ENCODE measurements at places on chromosomes 12 and 14. TPM values are rescaled to one million over a fixed set of nuclear protein-coding genes. Genes with fewer than 3 reads are reported as not detected.

The DEGS2 gene
- 2.5 TPM for total RNA-seq

The NPFF gene
- total RNA-seq: not detected

The ANKRD13A gene
- 78.8 TPM for total RNA-seq

The VRTN gene
- total RNA-seq: 0.31 TPM

The IFNG-AS1 gene
- total RNA-seq: 1.3 TPM

GRCh38 chr12:123384994-123385376 is 1.1 kb downstream of the KMT5A start:
- peaks cover 20% of the 10 kb centered on the region for H3K4me1 ChIP-seq
- peak overlapping the region; percentile 76 for H3K4me3 ChIP-seq
- H3K27ac ChIP-seq: no peak overlapping the region
- H3K27me3 ChIP-seq: no peaks in the 10 kb centered on the region

DNA sequence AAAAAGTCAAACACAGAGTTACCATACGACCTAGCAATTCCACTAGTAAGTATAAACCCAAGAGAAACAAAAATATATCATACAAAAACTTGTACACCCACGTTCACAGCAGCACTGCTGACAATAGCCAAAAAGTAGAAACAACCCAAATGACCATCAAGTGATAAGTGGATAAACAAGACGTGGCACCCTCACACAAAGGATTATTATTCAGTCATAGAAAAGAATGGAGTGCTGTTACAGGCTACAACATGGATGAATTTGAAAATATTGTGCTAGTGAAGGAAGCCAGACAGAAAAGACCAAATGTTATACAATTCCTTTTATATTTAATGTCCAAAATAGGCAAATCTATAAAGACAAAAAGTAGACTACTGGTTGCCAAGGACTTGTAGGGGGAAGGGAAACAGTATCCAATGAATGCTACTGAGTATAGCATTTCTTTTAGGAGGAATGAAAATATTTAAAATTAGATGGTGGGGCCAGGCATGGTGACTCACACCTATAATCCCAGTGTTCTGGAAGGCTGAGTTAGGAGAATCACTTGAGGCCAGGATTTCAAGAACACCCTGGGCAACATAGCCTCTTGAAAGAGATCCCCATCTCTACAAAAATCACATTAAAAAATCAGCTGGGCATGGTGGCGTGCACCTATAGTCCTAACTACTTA is 41.9 kb downstream of the SPTLC2 start:
- peaks cover 10% of the 10 kb centered on the region for H3K36me3 ChIP-seq
- no peak overlapping the region for H3K4me3 ChIP-seq
- H3K4me1 ChIP-seq: no peaks in the 10 kb centered on the region
- no peak for DNase-seq
- no peaks in the 10 kb centered on the region for H3K27me3 ChIP-seq

DNA sequence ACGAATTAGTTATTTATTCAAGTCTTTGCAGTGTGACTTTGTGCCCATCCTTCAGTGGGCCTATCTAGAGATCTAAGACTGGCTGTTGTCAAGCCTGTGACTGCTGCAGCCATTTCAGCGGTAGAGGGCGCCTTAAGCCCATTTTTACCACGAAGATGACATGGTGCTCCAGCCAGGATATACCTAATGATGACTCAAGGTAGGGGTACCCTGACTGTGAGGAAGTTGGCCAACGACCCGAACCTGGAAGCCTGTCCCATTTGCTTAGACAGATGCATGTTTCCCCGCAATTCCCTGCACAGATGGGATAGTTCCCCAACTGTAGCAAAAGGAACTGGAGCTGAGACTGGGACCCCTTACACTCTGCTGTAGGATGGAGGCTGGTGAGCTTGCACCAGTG is 41.3 kb downstream of the RAB3IP start:
- DNase-seq: no peak
- no peaks in the 10 kb centered on the region for H3K27me3 ChIP-seq
- H3K27ac ChIP-seq: no peak overlapping the region
- H3K36me3 ChIP-seq: peaks cover 4% of the 10 kb centered on the region
- H3K4me3 ChIP-seq: no peak overlapping the region
- no peaks in the 10 kb centered on the region for H3K4me1 ChIP-seq

GRCh38 chr12:1797011-1797901 is 23.1 kb upstream of the LRTM2 start:
- no peak for DNase-seq
- peak overlapping the region; percentile 62 for H3K4me3 ChIP-seq
- H3K27ac ChIP-seq: peak overlapping the region; percentile 62
- no peaks in the 10 kb centered on the region for H3K36me3 ChIP-seq

DNA sequence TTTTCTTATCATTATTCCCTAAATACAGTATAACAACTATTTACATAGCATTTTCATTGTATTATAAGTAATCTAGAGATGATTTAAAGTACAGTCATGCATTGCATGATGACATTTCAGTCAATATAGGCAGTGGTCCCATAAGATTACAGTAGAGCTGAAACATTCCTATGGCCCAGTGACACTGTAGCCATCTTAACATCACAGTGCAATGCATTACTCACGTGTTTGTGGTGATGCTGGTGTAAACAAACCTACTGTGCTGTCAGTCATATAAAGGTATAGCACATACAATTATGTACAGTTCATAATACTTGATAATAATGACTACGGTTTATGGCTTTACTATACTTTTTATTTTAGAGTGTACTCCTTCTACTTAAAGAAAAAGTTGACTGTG is 13.3 kb downstream of the LLPH start:
- H3K36me3 ChIP-seq: no peaks in the 10 kb centered on the region
- DNase-seq: no peak
- H3K4me3 ChIP-seq: no peak overlapping the region
- peaks cover 9% of the 10 kb centered on the region for H3K4me1 ChIP-seq
- H3K27ac ChIP-seq: no peak overlapping the region
- no peaks in the 10 kb centered on the region for H3K27me3 ChIP-seq

GRCh38 chr12:114949058-114949820 is 265.3 kb upstream of the TBX3 start:
- DNase-seq: no peak
- no peaks in the 10 kb centered on the region for H3K27me3 ChIP-seq
- no peaks in the 10 kb centered on the region for H3K36me3 ChIP-seq
- no peak overlapping the region for H3K27ac ChIP-seq
- no peaks in the 10 kb centered on the region for H3K4me1 ChIP-seq
- no peak overlapping the region for H3K4me3 ChIP-seq

DNA sequence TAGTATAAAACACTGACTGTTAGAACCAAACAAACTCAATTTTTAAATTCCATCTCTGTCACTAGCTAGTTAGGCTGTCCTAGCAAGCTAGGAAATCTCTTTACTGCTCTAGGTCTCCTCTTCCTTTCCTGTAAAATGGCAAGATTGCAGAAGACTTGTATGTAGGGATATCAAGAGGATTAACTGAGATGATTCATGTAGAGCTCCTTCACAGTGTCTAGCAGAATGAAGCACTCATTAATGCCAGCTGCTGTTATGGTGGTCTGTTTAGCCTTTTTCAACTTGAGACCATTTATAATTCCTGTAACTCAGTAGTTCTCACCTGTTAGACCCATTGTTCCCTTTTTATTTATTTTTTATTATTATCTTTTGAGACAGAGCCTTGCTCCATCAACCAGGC is 67.8 kb upstream of the KCNH3 start:
- no peak for DNase-seq
- H3K36me3 ChIP-seq: no peaks in the 10 kb centered on the region
- no peak overlapping the region for H3K4me3 ChIP-seq
- H3K27ac ChIP-seq: no peak overlapping the region

DNA sequence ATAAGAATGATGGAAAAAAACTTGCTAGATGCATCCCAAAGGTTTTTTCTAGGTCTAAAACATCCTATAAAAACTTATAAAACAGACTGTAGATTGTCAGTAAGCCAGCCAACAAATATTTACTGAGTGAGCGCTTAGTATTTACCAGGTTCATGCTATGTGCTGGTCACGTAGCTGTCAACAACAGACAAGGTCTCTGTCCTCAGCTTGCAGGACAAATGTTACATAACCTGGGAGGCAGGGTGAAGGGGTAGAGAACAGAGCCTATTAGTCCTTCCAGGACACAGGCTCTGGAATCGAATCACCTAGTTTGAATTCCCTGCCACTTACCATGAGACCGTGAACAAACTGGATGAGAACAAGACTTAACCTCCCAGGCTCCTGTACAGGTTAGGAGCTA is 6.4 kb downstream of the NFYB start:
- peaks cover 6% of the 10 kb centered on the region for H3K4me1 ChIP-seq
- DNase-seq: no peak
- H3K4me3 ChIP-seq: no peak overlapping the region
- no peaks in the 10 kb centered on the region for H3K27me3 ChIP-seq
- H3K36me3 ChIP-seq: no peaks in the 10 kb centered on the region

- H3K4me3 ChIP-seq: no peak overlapping the region
- DNase-seq: no peak
- H3K27me3 ChIP-seq: no peaks in the 10 kb centered on the region
- H3K27ac ChIP-seq: no peak overlapping the region
These were observed 18.6 kb downstream of the PPFIBP1 start for GRCh38 chr12:27542628-27543027.

DNA sequence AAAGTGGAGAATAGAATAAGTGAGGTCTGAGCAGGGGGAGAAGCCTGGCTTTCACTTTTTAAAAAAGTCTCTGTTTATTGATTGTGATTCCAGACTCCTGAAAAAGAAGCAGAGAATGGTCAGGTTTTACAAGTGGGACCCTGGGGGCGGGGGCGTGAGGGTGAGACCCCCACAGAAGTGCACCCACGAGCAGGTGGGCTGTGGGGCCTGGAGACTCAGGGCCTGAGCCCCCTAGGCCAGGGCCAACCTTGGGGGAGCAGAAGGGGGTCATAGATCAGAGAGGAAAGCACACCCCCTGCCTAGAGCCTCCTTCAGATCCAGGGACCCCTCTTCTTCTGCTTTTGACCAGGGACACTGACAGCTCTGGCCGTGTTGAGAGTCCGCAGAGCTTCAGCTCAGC is 180.3 kb downstream of the ADGRD1 start:
- no peaks in the 10 kb centered on the region for H3K36me3 ChIP-seq
- no peak for DNase-seq
- no peak overlapping the region for H3K4me3 ChIP-seq

- H3K27ac ChIP-seq: no peak overlapping the region
- DNase-seq: no peak
- no peaks in the 10 kb centered on the region for H3K4me1 ChIP-seq
- peaks cover 12% of the 10 kb centered on the region for H3K27me3 ChIP-seq
- no peak overlapping the region for H3K4me3 ChIP-seq
- no peaks in the 10 kb centered on the region for H3K36me3 ChIP-seq
These were observed 15.0 kb upstream of the EMP1 start for GRCh38 chr12:13181375-13182070.

- H3K4me1 ChIP-seq: peaks cover 12% of the 10 kb centered on the region
- no peaks in the 10 kb centered on the region for H3K36me3 ChIP-seq
- no peak for DNase-seq
- no peaks in the 10 kb centered on the region for H3K27me3 ChIP-seq
These were observed 3.0 kb downstream of the GAS2L3 start for GRCh38 chr12:100576331-100577036.

GRCh38 chr14:99575043-99576023 is 28.7 kb downstream of the CCDC85C start:
- H3K27ac ChIP-seq: no peak overlapping the region
- H3K36me3 ChIP-seq: no peaks in the 10 kb centered on the region
- H3K27me3 ChIP-seq: no peaks in the 10 kb centered on the region
- no peak overlapping the region for H3K4me3 ChIP-seq
- no peaks in the 10 kb centered on the region for H3K4me1 ChIP-seq

DNA sequence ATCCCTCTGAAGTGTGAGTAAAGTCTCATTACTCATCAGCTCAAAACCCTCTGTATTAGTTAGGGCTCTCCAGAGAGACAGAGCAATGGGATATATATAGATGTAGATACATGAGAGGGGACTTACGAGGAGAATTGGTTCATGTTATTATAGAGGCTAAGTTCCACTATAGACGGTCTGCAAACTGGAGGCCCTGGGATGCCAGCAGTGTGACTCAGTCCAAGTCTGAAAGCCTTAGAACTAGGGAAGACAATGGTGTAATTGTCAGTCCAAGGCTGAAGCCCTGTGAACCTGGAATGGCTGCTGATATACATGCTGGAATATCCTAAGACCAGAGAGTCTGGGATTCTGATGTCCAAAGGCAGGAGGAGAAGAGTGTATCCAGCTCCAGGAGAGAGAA is 57.3 kb upstream of the CEP83 start:
- no peaks in the 10 kb centered on the region for H3K4me1 ChIP-seq
- no peak overlapping the region for H3K27ac ChIP-seq
- no peak overlapping the region for H3K4me3 ChIP-seq

GRCh38 chr12:10226731-10227130 is 14.1 kb downstream of the GABARAPL1 start:
- no peak overlapping the region for H3K4me3 ChIP-seq
- H3K4me1 ChIP-seq: 0 out of 2 replicates have a peak, but pooled peaks cover 2% of the 10 kb centered on the region
- H3K36me3 ChIP-seq: no peaks in the 10 kb centered on the region

DNA sequence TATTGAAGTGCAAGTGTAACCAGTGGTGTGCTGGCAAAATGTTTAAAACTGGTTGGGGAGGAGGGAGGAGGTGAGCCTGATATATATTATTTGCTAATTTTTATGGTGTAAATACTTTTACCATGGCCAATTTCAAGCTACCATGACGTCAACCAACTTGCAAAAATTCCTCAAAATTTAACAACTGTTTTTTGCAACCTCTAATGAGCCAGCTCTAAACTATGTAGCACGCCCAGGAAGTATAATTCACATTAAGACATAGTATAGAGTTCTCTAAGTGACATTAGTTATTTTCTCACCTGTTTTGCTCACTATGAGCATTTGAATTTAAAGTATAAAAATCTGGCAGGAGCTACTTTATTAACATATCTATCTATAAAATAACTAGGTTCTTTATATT is 41.4 kb downstream of the ATL1 start:
- no peak for DNase-seq
- no peaks in the 10 kb centered on the region for H3K36me3 ChIP-seq
- no peaks in the 10 kb centered on the region for H3K27me3 ChIP-seq

DNA sequence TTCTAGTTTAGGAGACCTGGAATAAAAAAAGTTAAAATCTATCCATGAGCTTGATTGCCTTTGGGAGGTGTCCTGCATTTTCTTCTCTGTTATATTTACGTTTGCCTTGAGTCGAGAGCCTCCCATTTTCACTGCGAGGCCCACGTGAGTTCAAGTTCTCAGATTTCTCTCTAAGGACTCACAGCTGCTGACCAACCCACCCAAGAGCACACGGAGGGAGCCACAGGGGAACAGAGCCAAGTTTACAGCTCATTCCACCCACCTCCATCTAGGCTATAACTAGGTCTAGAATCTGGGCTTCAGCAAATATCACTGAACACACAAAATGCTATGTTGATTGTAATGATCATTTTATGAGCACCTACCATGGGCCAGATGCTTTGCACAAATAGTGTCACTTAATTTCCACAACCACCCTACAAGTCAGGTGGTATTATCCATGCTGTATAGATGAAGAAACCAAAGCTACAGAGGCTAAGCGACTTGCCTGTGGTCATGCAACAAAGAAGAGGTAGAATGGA is 16.7 kb downstream of the ALDH1L2 start:
- DNase-seq: no peak
- H3K27ac ChIP-seq: no peak overlapping the region
- no peak overlapping the region for H3K4me3 ChIP-seq
- no peaks in the 10 kb centered on the region for H3K36me3 ChIP-seq
- H3K27me3 ChIP-seq: no peaks in the 10 kb centered on the region

- no peaks in the 10 kb centered on the region for H3K36me3 ChIP-seq
- H3K27me3 ChIP-seq: no peaks in the 10 kb centered on the region
- H3K4me1 ChIP-seq: no peaks in the 10 kb centered on the region
- H3K27ac ChIP-seq: no peak overlapping the region
These were observed 94.2 kb upstream of the RIC8B start for GRCh38 chr12:106680280-106680679.
